ENCODE measurements at places on chromosomes 16 and 17. TPM values are rescaled to one million over a fixed set of nuclear protein-coding genes. Genes with fewer than 3 reads are reported as not detected.

GRCh38 chr17:17603178-17603894, 11.8 kb upstream of the PEMT start:
- no peak for DNase-seq

DNA sequence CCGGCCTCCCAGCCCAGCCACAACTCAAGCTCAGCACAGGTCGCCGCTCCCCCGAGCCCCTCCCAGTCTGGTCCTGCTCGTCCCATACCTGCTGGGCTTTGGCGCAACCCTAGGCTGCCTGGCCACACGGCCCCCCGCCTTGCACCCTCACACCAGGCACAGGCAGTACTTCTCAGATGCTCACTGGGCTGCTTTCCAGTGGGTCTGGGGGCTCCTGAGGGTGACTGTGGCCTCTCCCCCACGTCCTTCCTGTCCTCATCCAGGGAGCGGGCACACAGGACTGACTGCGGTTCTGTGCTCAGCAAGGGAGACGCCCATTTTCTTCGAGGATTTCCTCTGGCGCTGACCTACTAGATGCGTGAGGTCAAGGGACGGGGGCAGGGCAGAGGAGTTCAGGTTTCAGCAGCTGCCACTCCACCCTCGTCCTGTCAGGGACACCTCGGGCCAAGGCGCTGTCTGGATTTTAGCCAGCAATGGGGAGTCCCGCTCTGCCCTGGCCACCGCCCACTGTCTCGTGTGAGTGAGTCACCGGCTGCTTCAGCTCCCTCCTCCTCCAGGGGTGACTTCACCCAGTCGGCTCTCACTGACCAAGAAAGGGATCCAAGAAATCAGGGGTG, 115.8 kb downstream of the NPIPB11 start:
- DNase-seq = peak; percentile 97

DNA sequence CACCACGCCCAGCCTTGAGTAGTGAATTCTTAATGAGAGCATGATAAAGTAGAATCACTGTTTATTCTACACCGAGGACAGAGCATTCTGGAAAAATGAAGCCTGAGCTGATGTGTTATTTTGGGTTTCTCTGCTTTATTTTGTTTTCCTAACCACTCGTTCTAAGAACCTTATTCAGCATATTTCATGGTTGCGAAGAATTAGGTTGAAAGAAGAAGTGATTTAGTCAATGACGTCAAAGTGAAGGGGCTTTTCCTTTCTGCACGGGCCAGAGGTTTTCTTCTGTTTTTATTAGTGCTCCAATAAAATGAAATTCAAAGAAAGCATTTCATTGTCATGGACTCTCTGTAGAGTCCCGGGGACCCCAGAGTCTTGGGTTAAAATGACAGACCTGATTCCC, 178.5 kb downstream of the MAF start:
- no peak for DNase-seq

DNA sequence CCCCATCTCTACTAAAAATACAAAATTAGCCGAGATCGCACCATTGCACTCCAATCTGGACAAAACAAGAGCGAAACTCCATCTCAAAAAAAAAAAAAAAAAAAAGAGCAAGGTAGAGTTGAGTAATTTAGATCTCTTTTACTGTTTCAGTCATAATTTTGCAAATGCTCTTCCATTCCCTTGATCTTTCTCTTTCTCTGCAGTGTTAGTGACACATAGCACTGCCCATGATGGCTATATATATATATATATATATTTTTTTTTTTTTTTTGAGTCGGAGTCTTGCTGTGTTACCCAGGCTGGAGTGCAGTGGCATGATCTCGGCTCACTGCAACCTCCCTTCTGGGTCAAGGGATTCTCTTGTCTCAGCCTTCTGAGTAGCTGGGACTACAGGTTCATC, 12.2 kb upstream of the PHOSPHO1 start:
- DNase-seq = no peak

The MPP2 gene
- 1.3 TPM for total RNA-seq

The MT2A gene
- total RNA-seq = 76.0 TPM

The OR1A1 gene
- not detected for total RNA-seq

The GAST gene
- total RNA-seq = not detected

The GPRC5C gene
- total RNA-seq = 0.43 TPM

GRCh38 chr17:75191584-75191983, 8.8 kb upstream of the SUMO2 start:
- DNase-seq = peak; percentile 52

DNA sequence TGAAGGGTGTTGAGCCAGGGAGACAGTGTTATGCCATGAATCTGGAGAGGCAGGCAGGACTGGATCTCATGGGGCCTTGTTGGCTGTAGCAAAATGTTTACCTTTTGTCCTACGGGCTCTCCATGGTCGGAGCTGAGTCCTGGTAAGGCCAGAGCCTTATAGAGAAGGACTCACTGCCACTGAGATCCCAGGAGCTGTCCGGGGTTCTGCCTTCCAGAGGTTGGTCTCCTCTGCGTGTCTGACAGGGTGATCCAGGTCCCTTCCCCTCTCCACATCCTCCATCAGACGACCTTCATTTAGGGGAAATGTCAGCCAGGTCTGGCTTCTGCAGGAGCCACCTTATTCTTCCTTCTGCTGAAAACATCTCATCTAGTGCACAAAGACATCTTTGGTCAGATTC, 285.2 kb upstream of the N4BP1 start:
- no peak for DNase-seq

GRCh38 chr17:48011405-48012150, 26.0 kb downstream of the COPZ2 start:
- DNase-seq = no peak

GRCh38 chr17:76793775-76794174, 55.9 kb downstream of the MFSD11 start:
- peak; percentile 30 for DNase-seq

GRCh38 chr16:68283346-68283745, 19.0 kb downstream of the SLC7A6 start:
- DNase-seq = no peak

The ACSM3 gene
- total RNA-seq = 0.86 TPM

DNA sequence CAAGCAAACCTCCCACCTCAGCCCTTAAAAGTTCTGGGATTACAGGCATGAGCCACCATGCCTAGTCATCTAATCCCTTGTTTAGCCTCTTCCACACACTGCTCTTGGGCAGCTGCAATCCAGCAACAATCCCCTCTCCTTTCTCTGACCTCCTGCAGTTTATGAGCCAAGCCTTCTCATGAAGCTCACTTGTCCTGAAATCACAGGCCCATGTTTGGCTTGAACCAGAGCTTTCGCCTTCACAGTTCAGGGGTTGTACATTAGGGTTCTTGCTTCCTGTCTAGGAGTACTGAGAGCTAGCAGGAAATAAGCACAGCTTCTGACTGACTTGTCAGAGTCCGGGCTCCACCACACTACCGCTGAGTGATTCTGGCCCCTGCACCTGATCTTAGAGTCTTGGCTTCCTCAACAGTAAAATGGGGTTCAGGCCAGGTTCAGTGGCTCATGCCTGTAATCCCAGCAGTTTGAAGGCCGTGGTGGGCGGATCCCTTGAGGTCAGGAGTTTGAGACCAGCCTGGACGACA, 16.3 kb downstream of the ERAL1 start:
- peak; percentile 52 for DNase-seq

GRCh38 chr17:29116804-29117753, 63.1 kb downstream of the MYO18A start:
- peak; percentile 47 for DNase-seq

DNA sequence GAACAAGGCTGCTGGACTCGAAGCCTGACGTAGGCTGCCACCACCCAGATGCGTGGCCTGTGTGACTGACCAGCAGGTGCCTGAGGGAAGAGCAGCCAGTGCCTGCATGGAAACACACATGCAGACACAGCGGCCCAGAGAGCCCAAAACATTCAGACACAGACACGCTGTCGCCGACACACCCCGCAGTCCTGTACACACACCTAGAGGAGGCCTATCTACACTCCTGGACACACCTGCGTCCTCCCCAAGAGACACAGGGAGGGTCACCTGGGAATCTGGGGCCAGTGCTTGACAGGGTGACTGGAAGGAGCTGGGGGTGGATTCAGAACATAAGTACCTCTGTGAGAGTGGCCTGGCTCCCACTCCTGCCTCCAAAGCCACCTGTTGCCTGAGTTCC, 6.1 kb upstream of the TSPOAP1 start:
- no peak for DNase-seq

DNA sequence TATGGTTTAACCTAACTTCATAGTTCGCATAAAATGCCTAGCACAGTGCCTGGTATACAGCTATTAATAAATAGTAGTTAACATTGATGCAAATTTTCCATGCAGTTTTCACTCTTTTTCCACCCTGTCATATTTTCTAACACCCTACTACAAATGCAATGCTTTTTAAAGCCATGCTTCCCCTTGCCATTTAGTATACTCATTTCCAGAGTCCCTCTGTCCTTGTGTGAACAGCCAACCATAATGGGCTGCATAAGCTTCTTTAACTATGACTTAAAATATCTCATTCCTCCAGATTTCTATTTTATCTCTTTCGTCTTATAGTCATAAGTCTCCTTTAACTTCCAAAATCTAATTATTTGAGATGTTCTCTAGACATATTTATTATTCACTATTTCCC, 284.1 kb downstream of the GRIN2A start:
- DNase-seq = no peak
